ENCODE measurements at places on chromosomes 5 and 9.
A peak's percentile ranks its signal among the peaks of the same experiment; 100 is the strongest.

- DNase-seq = no peak
Measured at GRCh38 chr9:13857521-13857920, 456.4 kb downstream of the NFIB start.

GRCh38 chr5:79602889-79603288 is 9.4 kb upstream of the TENT2 start:
- no peak for DNase-seq

- DNase-seq = no peak
Measured at GRCh38 chr9:70000469-70000868, 43.2 kb upstream of the MAMDC2 start.

DNA sequence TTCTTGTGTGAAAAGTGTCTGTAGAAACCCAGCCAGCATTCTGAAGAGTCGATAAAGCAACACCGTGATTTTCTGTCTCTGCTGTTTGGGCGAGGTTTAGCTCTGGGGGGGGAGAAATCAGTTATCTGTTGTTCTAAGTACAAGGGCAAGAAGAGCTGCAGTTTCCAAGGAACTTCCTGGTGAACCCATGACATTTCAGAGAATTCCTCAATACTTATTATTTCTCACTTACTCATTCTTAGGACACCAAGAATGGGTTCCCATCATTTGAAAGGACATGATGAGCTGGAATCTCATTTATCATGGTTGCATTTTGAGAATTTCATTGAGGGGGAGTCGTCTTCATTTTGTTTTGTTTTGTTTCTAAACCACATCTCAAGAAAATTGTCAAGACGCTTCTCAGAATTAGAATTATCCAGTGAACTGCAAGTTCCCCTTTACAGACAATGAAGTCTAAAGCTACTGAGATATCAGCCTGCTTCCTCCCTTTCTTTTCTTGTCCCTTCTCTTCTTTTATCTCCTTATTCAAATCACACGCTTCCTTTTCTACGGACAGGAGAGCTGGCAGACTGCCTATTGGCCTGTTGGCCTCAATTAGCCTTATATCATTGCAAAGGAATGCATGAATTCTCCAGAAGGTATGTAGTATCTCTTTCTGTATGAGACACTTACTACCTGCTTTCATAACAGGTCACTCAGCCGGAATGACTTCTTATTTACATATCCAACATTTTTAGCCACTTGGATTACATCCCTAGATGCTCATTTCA is 53.7 kb downstream of the ZNF462 start:
- no peak for DNase-seq

GRCh38 chr9:134267305-134267880 is 58.9 kb upstream of the RXRA start:
- DNase-seq = no peak

- no peak for DNase-seq
Measured at GRCh38 chr9:70081120-70081495, 37.5 kb downstream of the MAMDC2 start.

DNA sequence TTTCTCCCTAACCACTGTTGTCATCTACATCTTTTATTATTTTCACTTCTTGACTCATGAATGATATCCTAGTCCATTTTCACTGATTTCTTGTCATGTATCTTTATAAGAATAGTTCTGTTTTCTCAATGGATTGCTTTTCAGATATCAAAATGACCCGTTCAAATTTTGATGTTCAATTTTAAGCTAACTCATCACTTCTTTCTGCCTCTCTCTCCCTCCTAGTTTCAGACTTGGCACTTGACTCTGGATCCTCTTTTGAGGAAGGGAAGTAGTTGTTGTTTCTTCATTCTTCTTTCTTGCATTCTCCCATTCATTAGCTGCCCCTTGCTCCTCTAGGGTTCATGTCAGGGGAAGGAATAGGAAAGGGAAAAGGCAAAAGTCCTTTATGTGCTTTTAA is 23.7 kb downstream of the CSNK1G3 start:
- no peak for DNase-seq

- DNase-seq = no peak
Measured at GRCh38 chr9:16461137-16461840, 409.2 kb downstream of the BNC2 start.

DNA sequence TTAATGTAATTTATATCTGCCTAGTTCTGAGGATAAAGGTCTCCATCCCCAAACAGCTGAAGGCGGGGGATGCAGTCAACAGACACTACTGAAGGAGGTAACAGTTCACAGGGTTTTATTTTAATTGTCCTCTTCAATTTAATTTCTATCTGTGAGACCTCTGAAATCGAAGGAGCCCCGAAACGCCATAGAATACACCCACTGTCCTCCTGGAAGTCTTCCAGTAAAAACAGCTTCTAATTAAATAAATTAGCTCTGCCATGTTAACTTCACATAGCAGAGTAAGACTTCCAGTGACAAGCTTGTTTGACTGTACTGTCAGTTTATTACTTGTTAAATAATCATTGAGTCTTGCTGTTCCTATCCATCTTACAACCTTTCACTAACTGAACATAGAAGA is 193.5 kb downstream of the SEC61B start:
- no peak for DNase-seq

- peak; percentile 87 for DNase-seq
Measured at GRCh38 chr9:33076046-33077004, at the start of gene SMU1. Gene SMU1, minus strand, starts transcription at chr9:33076674. Its CDS starts 66 bp downstream, at chr9:33076608.

DNA sequence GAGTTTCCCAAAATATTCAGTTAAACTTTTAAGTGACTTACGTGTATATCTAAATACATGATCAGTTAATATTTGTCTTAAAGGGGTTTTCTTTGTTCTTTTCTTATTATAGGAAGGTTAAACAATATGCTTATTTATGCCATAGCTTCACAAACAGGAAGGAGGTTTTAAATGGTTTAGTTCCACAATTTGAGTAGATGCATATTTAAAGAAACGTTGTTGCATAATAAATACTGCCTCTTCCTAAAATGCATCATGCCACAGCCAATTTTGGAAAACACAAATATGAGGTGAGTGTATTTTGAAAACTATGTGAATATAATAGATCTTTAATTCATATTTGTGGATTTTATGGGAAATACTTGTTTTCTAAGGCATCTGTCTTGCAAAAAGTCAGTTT is 2.5 kb upstream of the ADRB2 start:
- no peak for DNase-seq

GRCh38 chr5:158068964-158069363 is 210.0 kb upstream of the CLINT1 start:
- DNase-seq = no peak

GRCh38 chr5:128019391-128019790 is 64.2 kb upstream of the SLC12A2 start:
- DNase-seq = no peak

DNA sequence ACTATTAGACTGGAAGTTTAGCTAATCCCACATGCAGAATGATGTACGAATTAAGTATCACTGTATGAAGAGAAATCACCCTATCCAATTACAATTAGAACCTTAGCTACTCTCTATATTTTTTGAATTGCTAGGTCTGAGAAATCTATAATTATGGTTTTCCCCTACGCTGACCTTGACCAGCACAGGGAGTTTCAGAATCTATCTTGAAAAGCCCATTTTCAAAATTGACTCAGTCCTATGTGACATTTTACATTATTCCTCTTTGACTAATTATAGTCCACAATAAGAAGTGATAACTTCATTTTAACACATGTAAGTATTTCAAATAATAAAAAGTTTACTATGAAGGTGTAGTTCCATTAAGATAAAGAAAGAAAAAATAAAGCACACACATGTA is 21.5 kb downstream of the NUDT12 start:
- no peak for DNase-seq

- DNase-seq = no peak
Measured at GRCh38 chr5:137921931-137922330, 32.7 kb downstream of the PKD2L2 start.
